ENCODE measurements at places on chromosomes 6 and 20. TPM values are rescaled to one million over a fixed set of nuclear protein-coding genes. Genes with fewer than 3 reads are reported as not detected.

The BMP6 gene
- total RNA-seq, result 1.2 TPM

The VTA1 gene
- total RNA-seq, result 56.0 TPM

The MICAL1 gene
- 51.6 TPM for total RNA-seq

- no peak for DNase-seq
- peak overlapping the region; percentile 86 for H3K27ac ChIP-seq
- peak overlapping the region; percentile 92 for H3K4me3 ChIP-seq
- H3K36me3 ChIP-seq, result peaks cover 24% of the 10 kb centered on the region
Measured at GRCh38 chr20:25408890-25409289, 1.4 kb downstream of the GINS1 start.

DNA sequence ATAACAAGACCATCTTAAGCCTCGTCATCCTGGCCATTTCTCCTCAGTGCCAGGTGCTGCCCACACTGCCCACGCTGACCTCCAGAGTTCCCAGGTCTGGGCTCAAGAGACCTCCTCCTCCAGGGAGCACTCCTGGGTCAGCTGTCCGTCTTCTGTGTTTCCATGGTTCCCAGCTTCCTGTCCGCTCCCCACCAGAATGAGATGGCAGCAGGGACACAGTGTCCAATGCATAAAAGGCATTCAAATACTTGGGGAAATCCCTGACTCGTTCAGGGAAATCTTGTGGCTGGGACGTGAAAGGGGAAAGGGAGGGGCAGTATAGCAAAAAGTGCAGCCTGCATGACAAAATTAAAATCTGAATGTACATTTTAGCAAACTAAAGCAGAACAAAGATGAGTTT is 54.3 kb downstream of the SLC23A2 start:
- H3K4me1 ChIP-seq, result peaks cover 41% of the 10 kb centered on the region
- no peak overlapping the region for H3K4me3 ChIP-seq
- no peaks in the 10 kb centered on the region for H3K36me3 ChIP-seq

- H3K36me3 ChIP-seq, result peaks cover 22% of the 10 kb centered on the region
- no peak overlapping the region for H3K4me3 ChIP-seq
- no peaks in the 10 kb centered on the region for H3K27me3 ChIP-seq
- H3K27ac ChIP-seq, result peak overlapping the region; percentile 69
- peaks cover 20% of the 10 kb centered on the region for H3K4me1 ChIP-seq
Measured at GRCh38 chr6:155275808-155276480, 12.1 kb downstream of the CLDN20 start.

DNA sequence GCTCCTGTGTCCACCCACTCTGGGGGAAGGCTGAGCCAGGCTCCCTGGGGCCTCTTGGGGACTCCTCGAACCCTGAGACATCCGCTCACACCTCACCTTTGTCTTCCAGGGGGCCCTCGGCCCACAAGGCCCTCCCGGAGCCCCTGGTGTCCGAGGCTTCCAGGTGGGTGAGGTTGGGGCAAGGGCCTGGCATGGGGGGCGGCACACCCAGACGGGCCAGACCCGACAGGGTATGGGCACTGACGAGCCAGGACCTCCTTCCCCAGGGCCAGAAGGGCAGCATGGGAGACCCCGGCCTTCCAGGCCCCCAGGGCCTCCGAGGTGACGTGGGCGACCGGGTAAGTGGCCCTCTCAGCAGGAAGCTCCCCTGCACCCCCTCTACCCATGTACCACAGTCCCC is 13.4 kb downstream of the COL9A3 start:
- peaks cover 19% of the 10 kb centered on the region for H3K4me1 ChIP-seq
- no peak overlapping the region for H3K4me3 ChIP-seq
- H3K27ac ChIP-seq, result no peak overlapping the region
- H3K27me3 ChIP-seq, result no peaks in the 10 kb centered on the region
- peaks cover 6% of the 10 kb centered on the region for H3K36me3 ChIP-seq

DNA sequence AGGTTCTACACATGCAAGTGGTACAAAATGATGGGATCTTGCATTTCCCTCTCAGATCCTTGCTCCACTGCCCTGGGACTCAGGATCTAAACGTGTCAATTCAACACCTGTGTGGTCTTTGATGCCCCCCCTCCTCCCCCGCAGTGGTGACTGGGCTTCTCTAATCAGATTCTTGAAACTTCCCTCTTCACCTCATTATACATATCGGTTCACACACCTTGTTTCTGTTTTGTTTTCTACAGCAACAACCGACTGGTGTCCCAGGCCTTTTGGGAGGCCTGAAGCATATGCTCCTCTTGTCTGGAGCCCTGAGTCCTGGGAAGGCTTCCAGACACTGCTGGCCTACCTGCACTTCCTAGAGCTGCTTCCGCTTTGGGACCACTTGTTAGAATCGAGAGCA is 20.0 kb downstream of the SAMD3 start:
- peak; percentile 28 for DNase-seq
- H3K27ac ChIP-seq, result peak overlapping the region; percentile 79
- peaks cover 45% of the 10 kb centered on the region for H3K4me1 ChIP-seq
- H3K27me3 ChIP-seq, result no peaks in the 10 kb centered on the region

GRCh38 chr6:169020821-169021220 is 232.8 kb downstream of the THBS2 start:
- H3K27me3 ChIP-seq, result peaks cover 5% of the 10 kb centered on the region
- no peak overlapping the region for H3K4me3 ChIP-seq
- H3K36me3 ChIP-seq, result peaks cover 41% of the 10 kb centered on the region
- no peak overlapping the region for H3K27ac ChIP-seq
- H3K4me1 ChIP-seq, result peaks cover 2% of the 10 kb centered on the region
